GM03348 (cell line): ENCODE measurements at places on chromosomes 3 and 15.

DNA sequence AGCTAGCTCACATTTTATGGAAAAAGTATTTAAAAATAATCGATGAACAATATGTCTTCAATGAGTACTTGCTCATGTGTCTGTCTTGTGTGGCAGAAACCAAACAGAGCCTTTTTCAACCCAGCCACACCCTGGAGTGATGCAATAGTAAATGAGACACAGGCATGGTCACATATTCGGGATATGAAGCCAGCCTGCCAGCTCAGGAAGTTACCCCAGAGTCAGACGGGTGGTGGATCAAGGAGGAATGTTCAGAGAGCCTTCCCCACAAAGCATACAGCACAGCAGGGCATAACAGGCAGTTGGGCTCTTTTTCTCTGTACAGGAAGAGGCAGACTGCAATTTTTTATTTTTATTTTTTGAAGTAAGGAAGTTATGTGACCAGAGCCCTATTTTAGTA, 27.3 kb downstream of the LARP6 start:
- peak; percentile 89 for DNase-seq

GRCh38 chr3:11136830-11137626, 17.3 kb upstream of the HRH1 start:
- peak; percentile 95 for DNase-seq

- DNase-seq: no peak
These were observed 462.0 kb downstream of the GBE1 start for GRCh38 chr3:81299481-81299880.

DNA sequence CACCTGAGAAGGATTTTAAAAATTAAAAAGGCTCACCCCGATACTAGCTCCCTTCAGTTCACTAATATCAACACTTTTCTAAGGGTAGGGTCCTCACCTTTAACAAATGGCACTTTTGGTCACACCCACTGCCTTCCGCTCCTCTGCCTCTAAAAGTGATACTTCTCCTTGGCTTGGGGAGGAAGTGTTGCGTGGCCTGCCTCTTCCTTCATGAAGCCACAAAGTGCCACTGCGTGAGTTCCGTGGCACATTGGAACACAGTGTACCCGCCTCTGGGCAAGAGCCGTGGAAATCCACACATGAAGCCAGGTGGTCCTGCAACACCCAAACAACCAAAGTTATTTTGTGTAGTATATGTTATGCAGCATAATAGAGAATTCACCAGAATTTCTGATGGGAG, 3.9 kb downstream of the B4GALT4 start:
- DNase-seq: no peak

- no peak for DNase-seq
These were observed 597.2 kb upstream of the ADAMTS9 start for GRCh38 chr3:65284961-65285360.

DNA sequence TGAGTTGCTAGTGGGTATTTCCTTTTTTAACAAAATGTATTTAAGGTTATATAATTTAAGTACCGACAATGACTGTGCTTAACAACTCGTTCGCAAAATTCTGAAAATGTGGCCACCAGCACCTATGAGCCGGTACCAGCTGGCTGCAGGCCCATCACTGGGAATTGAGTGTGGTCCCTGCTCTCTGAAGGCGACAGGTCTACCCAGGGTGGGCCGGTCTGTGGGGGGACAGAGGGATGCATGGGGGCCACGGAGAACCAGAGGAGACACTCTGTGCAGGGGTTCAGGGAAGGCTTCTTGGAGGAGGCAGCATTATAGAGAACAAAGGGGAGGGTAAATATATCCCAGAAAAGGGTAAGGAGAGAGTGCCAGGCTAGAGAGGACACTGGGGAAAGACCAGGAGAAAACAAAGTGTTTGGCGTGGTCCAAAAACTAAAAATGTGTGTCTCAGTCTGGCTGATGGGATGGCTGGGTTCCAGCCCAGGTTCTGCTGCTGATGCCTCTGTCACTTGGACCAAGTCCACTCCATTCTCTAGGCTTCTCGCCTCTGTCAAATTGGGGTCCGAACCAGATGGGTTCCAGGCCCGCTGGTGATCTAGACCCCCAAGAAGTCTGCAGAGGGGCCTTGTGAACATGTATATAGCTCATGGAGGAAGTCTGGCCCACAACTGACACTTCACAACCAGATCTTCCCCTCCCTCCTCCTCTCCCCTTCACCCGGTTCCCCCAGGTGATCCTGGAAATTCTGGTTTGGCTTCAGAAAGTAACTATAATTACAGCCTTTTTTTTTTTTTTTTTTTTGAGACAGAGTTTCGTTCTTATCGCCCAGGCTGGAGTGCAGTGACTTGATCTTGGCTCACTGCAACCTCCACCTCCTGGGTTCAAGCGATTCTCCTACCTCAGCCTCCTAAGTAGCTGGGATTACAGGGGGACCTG, 10.7 kb upstream of the CYP11A1 start:
- DNase-seq: no peak

DNA sequence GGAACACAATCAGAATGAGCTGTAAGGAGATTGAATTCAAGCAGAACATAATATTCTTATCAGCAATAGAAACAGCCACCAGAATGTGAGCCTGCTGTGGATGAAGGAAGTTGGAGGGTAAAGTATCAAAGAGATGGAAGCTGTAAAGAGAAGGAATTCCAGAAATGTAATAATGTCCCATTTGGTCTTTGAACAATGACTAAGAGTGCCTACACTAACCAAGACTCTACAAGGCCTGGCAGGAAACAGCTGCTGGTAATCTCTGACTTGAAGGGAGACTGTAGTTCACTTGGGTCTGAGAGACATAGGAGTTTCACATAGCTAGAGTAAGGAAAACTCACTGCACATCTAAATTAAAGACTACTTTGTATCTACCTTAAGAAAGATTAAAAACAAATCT, 1176.0 kb upstream of the ALCAM start:
- no peak for DNase-seq

DNA sequence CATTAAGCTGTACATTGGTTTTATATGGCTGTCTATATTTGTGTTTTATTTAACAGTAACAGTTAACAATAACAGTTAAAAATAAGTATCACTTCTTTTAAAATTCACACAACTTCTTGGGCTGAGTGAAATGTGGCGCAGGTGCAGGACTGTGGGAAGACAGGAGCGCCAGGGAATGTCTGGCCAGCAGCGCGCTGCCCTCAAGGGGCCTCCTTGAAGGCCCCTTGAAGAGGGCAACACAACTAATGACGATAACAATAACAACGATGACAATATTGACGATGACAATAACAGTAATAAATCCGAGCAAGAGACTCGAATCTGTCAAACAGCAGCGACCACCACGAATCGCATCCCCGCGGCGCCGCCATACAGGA, 411 bp upstream of the PPP2R3A start:
- no peak for DNase-seq

- no peak for DNase-seq
These were observed 50.1 kb downstream of the HCN4 start for GRCh38 chr15:73318463-73319351.

DNA sequence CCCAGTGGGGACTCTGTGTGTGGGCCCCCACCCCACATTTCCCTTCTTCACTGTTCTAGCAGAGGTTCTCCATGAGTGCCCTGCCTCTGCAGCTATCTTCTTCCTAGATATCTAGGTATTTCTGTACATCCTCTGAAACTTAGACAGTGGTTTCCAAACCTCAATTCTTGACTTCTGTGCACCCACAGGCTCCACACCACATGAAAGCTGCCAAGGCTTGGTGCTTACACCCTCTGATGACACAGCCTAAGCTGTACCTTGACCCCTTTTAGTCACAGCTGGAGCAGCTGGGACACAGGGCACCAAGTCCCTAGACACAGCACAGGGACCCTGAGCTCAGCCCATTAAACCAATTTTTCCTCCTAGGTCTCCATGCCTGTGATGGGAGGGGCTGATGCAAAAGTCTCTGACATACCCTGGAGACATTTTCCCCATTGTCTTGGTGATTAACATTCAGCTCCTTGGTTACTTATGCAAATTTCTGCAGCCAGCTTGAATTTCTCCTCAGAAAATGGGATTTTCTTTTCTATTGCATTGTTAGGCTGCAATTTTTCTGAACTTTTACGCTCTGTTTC, 304.5 kb downstream of the OTOL1 start:
- DNase-seq: no peak

DNA sequence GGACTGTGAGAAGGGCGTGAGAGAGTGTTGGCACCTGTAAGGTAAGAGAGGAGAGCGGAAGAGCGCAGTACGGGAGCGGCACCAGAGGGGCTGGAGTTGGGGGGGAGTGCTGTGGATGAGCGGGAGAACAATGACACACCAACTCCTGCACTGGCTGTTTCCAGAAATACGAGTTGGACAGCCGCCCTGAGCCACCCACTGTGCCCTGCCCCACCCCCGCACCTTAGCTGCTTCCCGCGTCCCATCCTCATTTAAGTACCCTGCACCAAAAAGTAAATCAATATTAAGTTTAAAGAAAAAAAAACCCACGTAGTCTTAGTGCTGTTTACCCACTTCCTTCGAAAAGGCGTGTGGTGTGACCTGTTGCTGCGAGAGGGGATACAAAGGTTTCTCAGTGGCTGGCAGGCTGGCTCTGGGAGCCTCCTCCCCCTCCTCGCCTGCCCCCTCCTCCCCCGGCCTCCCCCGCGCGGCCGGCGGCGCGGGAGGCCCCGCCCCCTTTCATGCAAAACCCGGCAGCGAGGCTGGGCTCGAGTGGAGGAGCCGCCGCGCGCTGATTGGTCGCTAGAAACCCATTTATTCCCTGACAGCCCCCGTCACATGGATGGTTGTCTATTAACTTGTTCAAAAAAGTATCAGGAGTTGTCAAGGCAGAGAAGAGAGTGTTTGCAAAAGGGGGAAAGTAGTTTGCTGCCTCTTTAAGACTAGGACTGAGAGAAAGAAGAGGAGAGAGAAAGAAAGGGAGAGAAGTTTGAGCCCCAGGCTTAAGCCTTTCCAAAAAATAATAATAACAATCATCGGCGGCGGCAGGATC, at the start of gene SOX2:
SOX2 (plus strand) TSS at position 601 of the 811 bp plus-strand sequence. CDS start 436 bp downstream, outside the sequence.
- peak; percentile 79 for DNase-seq

DNA sequence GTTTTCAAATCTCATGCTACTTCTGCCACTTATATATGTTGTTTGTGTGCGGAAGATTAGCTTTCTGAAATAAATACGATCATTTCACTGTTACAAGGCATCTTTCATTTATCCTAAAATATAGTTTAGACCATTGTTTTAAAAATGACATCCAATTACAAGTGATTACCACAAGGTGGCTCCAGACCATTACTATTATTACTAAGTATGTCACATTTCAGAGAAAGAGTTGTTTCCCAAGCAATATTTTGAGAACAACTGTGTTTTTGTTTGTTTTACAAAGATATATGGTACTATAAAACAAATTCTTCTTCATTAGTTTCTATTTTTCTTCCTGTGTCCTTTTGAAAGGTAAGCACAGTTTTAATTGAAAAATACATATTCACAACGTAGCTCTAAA, 136.0 kb upstream of the RAP2B start:
- peak; percentile 51 for DNase-seq

- no peak for DNase-seq
These were observed 334.5 kb upstream of the FRG2C start for GRCh38 chr3:75329476-75330097.

- peak; percentile 93 for DNase-seq
These were observed 27.0 kb upstream of the POLG start for GRCh38 chr15:89361451-89362202.

- DNase-seq: peak; percentile 60
These were observed 12.4 kb downstream of the NTRK3 start for GRCh38 chr15:88243895-88244787.

DNA sequence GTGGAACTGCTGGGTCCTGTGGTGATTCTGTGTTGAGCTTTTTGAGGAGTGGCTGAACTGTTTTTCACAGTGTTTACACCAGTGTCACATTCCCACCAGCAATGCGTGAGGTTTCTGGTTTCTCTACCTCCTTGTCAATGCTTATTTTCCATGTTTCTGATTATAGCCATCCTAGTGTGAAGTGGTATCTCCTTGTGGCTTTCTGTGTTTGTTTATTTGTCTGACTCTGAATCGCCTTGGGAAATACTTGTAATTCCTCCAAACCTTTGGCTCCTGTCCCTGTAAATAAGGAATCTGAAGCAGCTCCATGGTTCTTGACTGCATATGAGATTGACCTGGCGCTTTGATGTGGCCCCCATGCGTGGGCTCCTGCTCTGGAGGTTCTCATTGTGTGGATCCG, 20.6 kb downstream of the FAN1 start:
- DNase-seq: peak; percentile 28

- no peak for DNase-seq
These were observed 204.4 kb upstream of the C2CD4B start for GRCh38 chr15:62369454-62369853.

DNA sequence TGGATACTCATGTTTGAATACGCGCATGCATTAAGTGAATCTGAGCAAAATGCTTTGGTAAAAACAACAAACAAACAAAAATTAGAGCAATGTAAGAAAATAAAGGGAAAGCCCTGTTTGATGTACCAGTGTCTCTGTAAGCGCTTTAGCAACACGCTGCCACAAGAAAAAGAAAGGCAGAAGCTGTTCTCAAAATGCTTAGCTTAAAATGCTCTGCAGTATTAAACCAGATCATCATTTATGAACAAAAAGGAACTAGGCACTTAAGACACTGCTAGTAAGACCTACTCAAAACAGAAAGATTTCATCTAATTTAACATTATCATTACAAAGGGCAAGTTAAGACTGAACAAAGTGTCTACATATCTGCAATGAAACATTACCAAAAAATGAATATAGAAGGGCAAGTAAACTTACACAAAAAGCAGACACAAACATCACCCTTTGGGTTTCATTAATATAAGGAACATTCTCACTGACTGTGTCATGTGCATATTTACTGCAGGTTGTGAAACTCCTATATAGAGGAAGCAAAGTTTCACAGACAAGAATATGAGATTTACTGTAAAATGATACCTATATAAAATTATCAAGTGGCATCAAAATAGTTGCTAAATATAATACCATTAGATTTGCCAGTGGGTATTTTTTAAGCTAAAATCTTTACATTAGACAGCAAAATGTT, 102.1 kb downstream of the FBXL22 start:
- no peak for DNase-seq

- peak; percentile 94 for DNase-seq
These were observed 52.3 kb downstream of the CCDC54 start for GRCh38 chr3:107429320-107430181.

- DNase-seq: no peak
These were observed 214.5 kb upstream of the HES1 start for GRCh38 chr3:193921465-193921864.

DNA sequence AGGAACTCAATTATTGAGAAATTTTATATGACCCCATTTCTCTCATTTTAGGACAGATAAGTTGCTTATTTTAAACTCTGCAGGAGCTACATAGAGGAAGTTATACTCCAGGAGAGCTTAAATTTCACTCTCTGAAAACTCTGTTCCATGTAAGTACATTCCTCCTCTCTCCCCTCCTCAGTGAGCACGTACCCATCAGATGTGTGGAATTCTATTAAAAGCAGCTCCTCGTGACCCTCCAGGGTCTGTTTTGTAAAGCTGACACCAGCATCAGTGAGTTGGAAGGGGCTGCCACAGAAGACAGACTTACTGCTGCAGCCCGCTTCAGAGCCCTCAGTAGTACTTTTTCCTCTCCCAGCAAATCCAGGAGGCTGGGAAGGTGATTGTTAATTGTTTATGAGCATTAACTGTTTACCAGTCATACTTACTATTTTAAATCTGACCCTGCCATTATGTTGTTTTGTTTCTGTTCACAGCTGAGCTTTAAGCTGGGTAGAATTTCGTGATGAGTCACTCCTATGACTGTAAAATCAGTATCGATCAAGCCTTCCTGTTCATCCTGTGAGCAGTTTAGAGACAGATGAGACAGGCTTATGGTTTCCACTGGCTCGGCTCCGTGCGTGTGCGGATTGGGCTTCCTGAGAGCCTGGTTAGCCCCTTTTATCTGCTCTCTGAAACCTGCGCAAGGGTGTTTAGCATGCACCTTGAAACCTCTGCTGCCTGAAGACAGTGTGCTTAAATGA, 20.4 kb downstream of the IGF1R start:
- DNase-seq: peak; percentile 41

GRCh38 chr3:35946854-35947515, 307.7 kb downstream of the ARPP21 start:
- no peak for DNase-seq
